Cortex of kidney (tissue), 1 donor: ENCODE measurements at places on chromosomes 1 and 21.

DNA sequence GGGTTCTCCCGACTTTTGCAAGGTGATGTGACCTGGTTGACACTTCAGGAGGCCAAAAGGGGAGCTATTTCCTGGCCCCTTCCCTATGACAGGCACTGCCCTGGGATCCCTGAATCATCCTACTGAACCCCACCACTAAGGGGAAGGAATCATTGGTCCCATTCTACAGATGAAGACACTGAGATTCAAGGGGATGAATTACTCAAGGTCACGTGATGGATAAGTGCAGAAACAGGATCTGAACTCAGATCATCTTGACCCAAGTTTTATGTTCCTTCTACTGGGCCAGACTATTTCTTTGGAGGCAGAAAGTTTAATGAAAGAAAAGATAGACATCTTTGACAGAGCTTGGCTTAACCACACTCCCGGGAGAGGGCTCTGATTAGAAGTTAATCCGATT, 258.7 kb downstream of the RRAGC start:
- DNase-seq = no peak

- no peak for DNase-seq
Observed at GRCh38 chr1:225825078-225825477, 15.2 kb downstream of the EPHX1 start.

DNA sequence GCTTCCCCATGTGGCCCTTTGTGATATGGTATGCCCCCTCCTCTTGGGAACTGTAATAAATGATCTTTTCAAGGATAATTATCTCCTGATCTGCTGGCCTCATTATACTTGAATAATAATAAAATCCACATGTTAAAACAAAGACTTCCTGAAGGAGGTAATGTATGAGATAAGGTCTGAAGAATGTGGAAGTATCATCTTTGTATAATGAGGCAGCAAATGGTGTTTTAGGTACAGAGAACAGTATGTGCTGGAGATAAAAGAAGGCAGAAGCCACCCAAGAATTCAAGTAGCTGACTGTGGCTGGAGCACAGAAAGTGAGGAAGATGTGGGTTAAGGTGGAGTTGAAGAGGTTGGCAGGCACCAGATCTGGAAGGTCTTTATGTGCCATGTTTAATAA, 12.8 kb upstream of the COG2 start:
- DNase-seq = no peak

- no peak for DNase-seq
Observed at GRCh38 chr1:17370618-17371017, 1.4 kb upstream of the PADI6 start.

DNA sequence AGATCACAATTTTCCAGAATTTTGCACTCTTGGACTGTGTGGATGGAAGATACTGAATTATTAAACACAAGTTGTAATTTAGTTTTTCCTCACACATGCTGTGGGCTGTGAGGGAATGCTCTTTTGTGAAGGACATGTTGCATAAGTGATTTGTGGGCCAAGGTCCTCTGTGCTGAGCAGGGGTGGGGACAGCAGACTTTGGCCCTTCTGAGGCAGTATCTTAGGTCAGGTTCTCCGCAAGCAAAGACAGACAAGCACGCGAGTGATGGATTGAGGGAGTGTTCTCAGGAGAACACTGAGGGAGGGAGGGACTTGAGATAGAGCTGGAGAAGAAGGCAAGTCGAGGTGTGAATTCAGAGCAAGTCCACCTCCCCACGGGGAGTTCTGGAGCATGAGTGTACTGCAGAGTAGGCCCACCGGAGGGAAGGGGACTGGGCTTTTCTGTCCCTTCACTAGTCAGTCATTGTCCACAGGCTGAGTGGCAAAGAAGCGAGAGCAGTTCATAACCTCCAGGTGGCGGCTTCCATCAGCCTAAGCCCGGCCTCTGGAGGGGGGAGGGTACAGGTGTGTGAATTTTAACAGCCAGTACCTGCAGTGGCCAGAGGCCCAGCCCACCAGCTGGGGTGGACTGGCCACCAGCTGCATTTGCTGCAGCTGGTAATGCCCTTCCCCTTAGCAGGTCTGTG, 19.1 kb upstream of the CD101 start:
- no peak for DNase-seq

- no peak for DNase-seq
Observed at GRCh38 chr1:206937425-206937824, 8.8 kb downstream of the PIGR start.

DNA sequence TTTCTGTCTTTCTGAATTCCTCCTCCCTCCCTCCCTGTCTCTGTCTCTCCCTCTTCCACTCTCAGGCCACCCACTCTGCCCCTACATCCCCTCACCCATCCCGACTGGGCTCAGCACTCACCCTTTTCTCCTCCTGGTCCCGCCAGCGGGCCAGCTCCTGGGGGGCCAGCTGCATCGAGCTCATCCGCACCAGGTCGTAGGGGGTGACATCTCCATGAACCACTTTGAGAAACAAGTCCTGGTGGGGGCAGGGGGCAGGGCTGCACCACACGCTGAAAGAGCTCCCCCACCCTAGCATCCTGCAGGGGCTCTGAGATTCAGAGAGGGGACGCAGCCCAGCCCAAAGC, 17.8 kb downstream of the SPOCD1 start:
- DNase-seq = no peak

DNA sequence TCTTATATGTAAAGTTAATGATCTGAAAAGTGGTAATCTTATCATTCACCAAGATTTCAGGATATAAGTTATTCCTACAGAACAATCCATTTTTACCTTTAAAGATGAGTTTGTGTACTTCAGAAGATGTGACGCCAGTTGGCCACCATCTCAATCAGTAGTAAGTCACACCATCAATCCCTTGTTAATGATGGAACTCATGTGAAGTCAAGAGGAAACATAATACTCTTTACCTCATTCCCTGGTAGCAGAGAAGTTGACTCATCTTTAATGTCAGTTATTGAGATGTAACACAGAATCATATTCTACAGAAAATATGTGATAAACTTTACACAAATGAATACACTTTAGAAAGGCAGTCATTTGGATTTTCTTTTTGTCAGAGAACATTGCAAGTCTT, 38.2 kb downstream of the MRPL39 start:
- no peak for DNase-seq

DNA sequence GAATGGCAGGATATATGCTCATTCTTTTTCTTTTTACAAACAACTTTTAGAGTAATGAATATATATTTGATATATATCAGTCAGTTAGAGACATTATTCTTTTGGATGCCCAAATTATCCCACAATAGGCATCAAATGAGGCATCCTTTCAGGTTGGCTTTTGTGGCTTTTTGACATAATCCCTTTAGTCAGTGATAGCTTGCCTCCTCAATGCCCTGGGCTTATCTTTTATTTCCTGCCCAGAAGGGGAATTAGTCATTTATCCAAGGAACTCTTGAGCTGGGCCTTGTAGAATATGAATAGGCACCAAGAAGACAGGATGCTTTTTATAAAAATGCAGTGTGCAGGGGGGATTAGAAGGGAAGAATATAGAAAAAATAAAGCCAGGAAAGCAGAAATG, 22.2 kb downstream of the EPHX4 start:
- DNase-seq = no peak

DNA sequence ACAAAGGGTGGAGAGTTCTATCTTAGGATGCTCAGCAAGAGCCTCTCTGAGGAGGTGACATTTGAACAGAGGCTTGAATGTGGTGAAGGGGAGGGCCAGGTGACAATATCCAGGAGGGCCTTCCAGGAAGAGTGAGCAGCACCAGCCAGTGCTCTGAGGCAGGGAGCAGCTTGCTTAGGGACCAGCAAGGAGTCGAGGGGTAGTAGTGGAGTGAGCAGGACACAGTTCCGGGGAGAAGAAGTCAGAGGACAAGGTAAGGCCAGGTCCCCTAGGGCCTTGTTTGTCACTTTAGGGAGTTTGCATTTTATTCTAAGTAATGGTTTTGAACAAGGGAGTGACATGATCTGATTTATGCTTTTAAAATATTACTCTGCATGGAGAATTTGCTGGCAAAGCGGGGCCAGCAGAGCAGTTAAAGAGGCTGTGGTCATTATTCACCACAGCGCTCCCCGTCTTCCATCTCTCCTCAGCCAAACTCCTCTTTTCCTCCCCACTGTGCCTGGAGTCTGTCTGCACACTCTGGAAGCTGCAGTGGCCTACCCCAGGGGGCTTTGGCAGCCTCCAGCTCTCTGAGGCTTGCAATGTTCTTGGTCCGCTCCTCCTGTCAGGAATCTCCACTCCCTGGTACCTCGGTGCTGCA, 17.0 kb upstream of the CSF1 start:
- no peak for DNase-seq

GRCh38 chr1:3900969-3901529, 977 bp upstream of the C1orf174 start:
- peak; percentile 67 for DNase-seq

DNA sequence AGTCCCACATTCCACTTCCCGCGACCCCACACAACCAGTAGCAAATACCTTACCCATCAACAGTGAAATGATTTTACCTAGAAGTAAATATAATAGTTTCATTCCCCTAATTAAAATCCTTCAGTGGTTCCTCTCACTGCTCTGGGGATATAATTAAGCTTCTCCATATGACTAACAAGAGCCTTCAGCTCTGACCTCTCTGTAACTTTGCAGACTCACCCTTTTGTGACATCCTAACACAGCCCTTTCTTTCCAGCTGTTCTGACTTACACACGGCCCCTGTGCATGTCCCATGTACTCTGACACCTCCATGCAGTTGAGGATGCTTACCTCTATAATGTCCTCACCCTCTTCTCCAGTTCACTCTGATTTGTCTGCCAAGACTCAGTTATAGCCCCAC, 137.3 kb upstream of the SPAG17 start:
- no peak for DNase-seq

GRCh38 chr1:66405061-66405460, 128.9 kb upstream of the SGIP1 start:
- no peak for DNase-seq

GRCh38 chr1:27872802-27873551, 633 bp downstream of the THEMIS2 start:
- DNase-seq = no peak

- no peak for DNase-seq
Observed at GRCh38 chr1:44417351-44418021, 12.4 kb downstream of the RNF220 start.

DNA sequence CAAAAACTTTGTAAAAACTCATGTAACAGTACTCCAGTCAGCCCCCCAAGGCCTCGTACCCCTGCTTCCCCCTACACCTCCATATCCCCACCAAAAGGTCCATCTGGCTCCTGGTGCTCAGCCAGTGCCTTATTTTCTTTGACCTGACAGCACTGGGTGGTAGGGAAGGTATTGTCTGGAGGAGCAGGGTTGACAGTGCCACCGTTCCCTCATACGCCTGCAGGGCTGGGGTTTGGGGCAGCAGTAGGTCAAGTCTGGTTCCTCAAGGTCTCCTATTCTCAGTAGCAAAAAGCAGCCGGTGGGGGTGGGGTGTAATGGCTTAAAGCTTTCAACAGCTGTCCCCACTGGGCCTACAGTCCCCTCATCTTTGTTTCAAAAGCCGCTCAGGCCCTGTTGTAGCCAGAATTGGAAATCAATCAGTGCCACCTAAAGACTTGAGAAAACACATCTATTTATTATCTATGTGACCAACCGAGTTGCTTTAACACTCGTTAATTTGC, 25.3 kb upstream of the TTF2 start:
- no peak for DNase-seq

- no peak for DNase-seq
Observed at GRCh38 chr1:18320051-18320450, 160.7 kb upstream of the KLHDC7A start.

DNA sequence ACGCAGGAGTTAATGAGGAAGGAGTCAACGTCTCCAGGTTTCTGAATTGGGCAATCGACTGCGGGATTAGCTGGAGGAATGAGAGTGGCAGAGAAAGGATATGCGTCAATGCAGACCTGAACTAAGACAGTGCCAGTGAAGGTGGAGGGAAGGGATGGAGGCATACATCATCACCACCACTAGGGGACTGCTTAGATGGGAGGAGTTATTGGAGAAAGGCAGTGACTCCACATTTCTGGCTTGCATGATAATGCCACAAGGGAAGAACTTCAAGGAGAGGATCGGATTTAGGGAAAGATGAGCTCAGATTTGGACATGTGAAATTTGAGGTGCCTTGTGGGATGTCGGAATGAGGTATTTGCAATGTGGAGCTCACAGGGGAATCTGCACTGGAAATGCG, 17.5 kb downstream of the VASH2 start:
- no peak for DNase-seq

GRCh38 chr1:230026572-230026971, 40.5 kb upstream of the GALNT2 start:
- DNase-seq = no peak

- DNase-seq = no peak
Observed at GRCh38 chr1:117616356-117616755, 10.5 kb downstream of the TENT5C start.

- no peak for DNase-seq
Observed at GRCh38 chr1:169361281-169361680, 6.3 kb downstream of the NME7 start.

GRCh38 chr1:105072850-105073249, 1323.2 kb downstream of the AMY1C start:
- DNase-seq = no peak

DNA sequence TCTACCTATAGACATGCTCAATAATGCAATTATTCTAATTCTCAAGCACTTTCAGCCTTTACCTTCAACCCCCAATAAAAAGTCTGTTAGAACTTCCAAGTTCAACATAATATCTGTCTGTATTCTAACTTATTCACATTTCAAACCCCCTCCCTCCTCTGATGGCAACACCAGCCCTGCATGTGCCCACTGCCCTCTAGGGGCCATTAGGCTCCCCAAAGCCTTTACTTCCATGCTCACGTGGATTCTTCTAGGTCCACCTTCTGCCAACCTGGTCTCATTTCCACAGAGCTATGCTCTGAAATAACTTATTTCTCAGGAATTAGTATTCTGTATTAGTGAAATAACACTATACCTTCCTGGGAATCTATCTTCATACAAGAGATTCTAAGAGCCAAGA, 22.2 kb upstream of the KPRP start:
- no peak for DNase-seq

GRCh38 chr1:163265547-163265946, 56.2 kb upstream of the NUF2 start:
- DNase-seq = no peak

DNA sequence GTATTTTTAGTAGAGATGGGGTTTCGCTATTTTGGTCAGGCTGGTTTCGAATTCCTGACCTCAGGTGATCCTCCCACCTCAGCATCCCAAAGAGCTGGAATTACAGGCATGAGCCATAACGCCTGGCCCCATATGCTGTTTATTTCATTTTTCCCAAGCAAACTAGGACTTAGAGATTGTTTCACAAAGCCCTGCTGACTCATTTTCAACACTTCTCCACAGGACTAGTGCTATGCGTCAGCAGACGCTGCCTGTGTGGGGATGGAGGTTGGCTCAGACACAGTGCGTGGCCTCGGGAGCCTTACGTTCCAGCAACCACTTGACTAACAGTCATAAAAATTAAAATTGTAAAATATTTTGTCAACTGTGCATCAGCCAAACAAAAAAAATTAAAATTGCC, 22.7 kb downstream of the PKNOX1 start:
- no peak for DNase-seq

DNA sequence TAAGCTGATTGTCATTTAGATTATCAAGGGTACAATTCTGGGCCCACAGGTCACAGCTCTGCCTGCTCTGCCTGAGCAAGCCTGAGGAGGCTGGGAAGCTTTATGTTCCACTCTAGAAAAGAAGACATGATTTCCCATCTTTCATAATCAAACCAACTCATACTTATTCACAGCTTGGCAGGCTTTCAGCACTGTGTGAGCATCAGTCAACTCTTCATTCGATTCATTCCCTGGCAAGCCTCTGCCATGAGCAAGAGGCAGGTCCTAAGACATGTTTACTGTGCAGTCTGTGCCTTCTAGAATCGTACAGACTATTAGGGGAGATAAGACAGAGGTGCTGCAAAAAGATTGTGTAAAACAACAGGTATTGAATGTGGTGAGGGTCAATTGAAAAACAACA, 24.5 kb upstream of the KIRREL1 start:
- DNase-seq = no peak
